ENCODE measurements at places on chromosomes 12 and 14.

GRCh38 chr14:97413966-97414717 lies 617.0 kb downstream of the VRK1 start:
- no peak for DNase-seq

GRCh38 chr12:97216848-97217247 lies 245.8 kb upstream of the RMST start:
- no peak for DNase-seq

GRCh38 chr14:22685467-22685866 lies 41.3 kb upstream of the OR6J1 start:
- no peak for DNase-seq

DNA sequence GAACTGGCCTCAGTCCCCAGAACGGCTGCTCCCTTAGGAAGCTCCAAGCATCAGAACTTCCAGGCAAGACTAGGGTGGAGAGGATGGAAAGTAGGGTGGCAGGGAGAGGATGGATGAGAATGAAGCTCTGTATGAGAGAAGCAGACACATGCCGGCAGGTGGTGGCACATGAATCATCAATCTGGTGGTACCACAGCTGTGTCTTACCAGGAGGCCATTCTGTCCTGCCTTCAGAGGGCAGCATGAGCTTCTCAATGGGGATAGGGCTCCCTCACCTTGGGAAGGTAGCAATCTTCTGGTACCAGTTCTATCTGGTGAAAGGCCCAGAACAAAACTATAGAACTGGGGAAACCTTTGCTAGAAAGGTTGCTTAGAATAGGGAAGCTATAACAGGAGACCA lies 55.4 kb upstream of the PYGL start:
- no peak for DNase-seq

All from esophagus squamous epithelium (tissue), 5 donors.